GM12891 (cell line): ENCODE measurements at places on chromosomes 13 and 19.

DNA sequence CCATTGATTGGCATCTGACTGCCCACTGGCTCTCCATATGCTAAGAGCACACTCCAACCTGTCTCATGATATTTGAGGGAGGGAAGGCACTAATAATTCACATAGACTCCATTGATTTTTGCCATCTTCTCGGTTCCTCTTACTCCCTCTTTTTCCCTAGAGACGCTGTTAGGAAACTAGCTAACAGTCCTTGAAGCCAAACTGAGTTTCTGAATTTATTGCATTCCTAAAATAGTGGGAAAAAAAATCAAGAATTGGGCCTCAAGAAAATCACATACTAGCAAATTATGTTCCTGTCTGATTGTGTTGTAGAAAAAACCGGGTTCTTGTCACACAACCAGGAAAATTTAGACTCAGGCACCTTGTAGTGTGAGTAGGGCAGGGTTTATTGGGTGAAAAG, 86.4 kb upstream of the SLC7A1 start:
- DNase-seq = no peak

DNA sequence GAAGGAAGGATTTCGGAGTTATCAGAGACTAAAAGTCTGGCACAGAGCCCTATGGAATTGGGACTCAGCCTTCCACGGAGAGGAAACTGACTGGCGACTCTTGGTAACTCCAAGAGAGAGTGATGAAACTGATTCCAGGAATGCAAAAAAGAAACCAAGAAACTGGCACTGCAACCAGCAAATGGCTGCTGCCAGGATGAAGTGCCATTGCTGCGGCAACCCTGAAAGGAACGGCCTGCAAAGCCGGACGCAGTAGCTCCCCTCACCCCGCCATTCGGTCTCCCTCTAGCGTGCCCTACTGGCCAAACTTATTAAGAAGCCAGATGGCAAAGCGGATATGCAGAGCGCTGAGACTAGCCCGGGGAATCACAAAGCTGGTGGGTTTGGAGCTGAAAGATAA, 236.0 kb downstream of the PCDH9 start:
- DNase-seq = no peak

GRCh38 chr19:49739933-49740332, 23.2 kb downstream of the TSKS start:
- DNase-seq = no peak

- DNase-seq = no peak
Measured at GRCh38 chr13:34031610-34032009, 213.7 kb downstream of the RFC3 start.

GRCh38 chr13:39444866-39445265, 158.1 kb downstream of the LHFPL6 start:
- DNase-seq = no peak

DNA sequence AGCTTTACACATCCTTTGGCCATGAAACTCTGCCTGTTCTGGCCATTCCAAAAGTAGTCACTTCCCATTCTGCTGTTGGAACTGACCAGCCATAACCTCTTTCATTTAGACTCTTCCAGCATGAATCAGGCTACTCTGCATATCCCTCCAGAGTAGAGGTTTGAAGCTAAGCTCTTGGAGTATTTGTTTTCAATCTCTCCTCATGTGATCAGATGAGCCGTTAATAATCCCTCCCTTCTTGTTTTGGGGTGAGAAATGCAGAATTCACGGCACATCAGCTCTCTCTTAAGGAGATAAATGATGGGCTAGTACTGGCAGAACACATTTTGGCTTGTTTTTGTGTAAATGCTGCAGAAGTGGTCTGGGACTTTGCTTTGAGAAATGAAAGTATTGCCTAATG, 519.9 kb downstream of the PCDH17 start:
- no peak for DNase-seq

DNA sequence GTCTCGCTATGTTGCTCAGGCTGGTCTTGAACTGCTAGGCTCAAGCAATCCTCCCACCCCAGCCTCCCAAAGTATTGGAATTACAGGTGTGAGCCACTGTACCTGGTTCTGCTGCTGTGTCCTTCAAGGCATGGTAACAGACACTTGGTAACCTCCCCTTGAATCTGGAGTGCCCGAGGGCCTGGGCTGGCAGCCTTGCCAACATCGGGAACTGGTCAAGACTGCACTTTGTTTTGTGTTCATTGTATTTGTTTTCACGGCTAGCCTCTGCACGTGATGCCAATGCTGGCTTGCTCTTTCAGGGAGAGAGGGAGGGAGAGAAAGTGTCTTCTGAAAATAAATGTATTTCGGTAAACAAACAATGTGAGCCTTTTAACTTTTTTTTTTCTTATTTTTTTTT, 12.0 kb downstream of the CERS4 start:
- DNase-seq = no peak
